ENCODE measurements at places on chromosomes 2 and 18.

- DNase-seq = no peak
These were observed 91.5 kb downstream of the ARHGEF33 start for GRCh38 chr2:38981003-38981669.

DNA sequence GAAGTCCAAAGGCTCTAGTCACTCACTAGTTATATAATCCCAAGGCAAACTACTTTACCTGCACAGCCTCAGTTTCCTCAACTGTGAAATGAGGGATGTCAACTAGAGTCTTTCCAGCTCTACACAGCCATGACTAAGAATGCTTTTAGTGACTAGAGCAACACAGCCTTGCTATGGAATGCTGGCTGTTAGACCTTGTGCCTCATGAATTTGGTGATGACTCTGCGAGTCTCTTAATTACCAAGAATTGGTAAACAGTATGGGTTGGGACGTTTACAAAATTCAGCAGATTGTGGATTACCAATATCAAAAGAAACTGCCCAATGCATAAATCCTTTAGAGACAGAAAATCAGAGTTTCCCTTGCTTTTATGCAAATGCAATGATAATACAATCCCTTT is 163.7 kb downstream of the ASXL3 start:
- no peak for DNase-seq

- DNase-seq = no peak
These were observed 118.0 kb upstream of the STPG4 start for GRCh38 chr2:47272905-47273758.

DNA sequence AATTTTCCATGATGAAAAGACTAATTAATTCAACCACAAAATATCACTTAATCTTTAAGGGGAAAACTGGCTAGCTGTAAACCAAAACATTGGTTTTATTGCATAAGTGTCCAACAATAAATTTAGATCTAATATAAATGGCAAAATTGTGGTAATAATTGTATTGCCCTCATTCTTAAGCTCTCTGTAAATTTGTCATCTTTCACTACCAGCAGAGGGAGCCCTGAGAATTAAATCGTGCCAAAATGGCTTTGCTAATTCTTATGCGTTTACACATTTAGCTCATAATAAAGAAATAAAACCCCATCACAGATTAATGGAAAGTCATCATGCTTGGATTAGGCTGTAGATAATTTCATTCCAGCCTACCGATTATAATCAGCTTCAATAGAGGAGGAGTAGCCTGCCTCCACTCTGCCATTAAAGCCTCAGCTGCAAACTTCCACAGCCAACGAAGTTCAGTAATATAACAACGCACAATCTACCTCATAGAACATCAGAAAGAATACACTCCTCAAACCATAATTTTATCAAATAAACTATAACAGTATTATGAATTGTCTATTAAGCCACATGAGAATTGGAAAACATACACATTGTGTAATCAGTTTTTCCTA is 70.0 kb upstream of the ATP5MC3 start:
- DNase-seq = no peak

- DNase-seq = no peak
These were observed 58.1 kb upstream of the SDC1 start for GRCh38 chr2:20282916-20283592.

- no peak for DNase-seq
These were observed 18.3 kb downstream of the DTYMK start for GRCh38 chr2:241668354-241668753.

GRCh38 chr2:48693645-48694044 is 61.9 kb downstream of the LHCGR start:
- no peak for DNase-seq

GRCh38 chr2:219914577-219914976 is 287.1 kb downstream of the SLC4A3 start:
- no peak for DNase-seq

DNA sequence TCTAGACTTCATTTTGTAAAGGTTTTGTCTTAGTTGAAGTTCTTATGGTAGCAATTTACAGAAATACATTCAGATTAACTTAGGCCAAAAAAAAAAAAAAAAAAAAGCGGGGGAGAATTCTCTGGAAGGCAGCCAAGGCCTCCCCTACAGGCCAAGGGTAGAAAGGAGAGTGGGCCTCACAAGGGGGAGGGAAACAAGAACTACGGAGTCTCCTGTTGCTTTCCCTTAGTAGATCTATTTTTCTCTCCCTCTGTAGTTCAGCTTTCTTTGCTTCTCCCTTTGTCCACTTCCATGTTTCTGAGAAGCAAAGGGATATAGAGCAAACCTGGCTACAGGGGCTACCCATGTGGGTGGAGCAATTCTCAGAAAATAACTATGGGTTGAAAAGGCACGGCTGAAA is 2.4 kb upstream of the STK11IP start:
- DNase-seq = no peak

DNA sequence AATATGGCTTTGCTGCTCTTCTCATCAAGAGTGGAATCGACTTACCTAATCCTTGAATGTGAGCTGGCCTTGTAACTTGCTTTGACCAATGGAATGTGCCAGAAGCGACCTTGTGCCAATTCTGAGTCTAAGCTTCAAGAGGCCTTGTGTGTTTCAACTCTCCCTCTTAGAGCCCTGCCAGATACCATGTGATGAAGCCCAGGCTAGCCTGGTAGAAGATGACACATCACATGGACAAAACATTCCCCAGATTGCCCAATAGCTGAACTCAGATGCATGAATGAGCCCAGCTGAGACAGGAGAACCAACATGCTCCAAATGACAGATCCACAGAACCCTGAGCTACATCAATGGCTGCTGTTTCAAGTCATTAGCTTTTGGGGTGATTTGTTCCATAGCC is 4.2 kb upstream of the KLHL14 start:
- DNase-seq = no peak

GRCh38 chr2:100418406-100418962 is 1.0 kb upstream of the CHST10 start:
- no peak for DNase-seq

DNA sequence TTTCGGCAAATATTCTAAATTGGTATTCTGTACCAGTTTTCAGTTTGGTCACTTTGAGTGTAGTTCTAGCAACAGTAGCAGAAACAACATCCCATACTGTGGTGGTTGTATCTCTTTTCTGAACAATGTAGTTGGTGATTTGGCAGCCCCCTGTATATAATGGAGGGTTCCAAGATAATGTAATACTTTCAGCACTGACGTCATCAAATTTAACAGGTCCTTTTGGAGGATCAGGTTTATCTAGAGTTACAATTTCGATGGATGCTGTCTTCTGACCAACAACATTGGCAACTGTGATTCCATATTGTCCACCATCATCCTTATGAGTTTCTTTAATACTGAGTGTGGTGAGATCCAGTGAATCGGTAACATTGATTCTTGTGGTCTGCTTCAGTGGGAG is 88.0 kb downstream of the PLEKHA3 start:
- DNase-seq = no peak

- DNase-seq = no peak
These were observed 6.3 kb downstream of the TCF23 start for GRCh38 chr2:27155069-27155520.

- DNase-seq = no peak
These were observed 263.1 kb upstream of the ID2 start for GRCh38 chr2:8418721-8419120.

DNA sequence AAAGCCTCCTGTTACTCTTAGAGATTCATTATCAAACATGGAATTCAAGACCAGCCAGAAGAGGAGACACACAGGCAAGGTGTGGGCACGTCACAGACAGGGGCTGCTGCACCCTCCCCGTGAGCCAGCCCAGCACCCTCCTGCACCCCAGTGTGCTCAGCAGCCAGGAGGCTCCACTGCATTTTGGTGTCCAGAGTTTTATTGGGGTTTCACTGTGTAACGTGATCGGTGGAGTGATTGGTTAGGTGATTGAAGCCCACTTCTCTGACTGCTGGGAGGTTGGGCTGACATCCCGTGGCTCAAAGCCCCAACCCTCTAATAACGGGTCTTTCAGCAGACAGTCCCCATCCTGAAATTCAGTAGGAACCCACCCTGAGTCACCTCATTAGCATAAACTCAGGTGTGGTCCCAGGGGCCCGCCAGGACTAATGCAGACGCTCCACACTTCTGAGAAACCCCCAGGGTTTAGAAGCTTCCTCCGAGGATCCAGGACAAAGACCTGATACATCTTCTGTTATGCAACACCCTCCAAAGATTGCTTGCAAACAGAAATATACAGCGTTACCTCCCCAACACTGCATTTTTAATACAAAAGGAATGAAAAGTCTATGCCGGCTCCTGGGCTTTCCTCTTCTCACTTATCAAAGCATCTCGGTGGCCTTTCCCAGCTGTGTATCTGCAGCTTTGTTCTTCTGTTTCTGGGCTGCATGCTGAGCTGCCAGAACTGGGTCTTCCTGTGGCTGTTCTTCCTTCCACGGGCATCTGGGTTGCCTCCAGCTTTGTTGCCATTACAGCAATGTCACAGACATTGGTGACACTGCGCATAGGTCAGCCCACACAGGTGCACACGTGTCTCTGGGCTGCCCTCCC is 43.7 kb upstream of the SNED1 start:
- DNase-seq = no peak

DNA sequence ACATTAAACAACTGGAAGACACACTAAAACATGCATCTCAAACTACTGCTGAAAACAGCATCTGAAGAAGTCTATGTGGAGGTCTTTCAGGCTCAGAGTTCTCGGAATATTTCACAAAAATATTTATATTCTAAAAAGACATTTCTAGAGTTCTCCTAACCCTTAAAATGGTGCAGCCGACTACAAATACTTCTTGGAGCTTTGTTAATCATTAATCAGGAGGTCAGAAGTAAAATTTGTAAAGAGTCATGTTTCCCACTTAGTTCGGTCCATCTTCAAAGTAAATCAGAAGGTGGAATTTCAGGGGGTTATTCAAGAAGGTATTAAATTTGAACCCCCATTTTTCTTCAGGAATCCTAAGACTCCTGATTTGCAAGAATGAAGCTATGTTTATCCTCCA is 72.7 kb downstream of the FAM228A start:
- DNase-seq = no peak
